ENCODE measurements at places on chromosomes 16 and 17. TPM values are rescaled to one million over a fixed set of nuclear protein-coding genes. Genes with fewer than 3 reads are reported as not detected.

DNA sequence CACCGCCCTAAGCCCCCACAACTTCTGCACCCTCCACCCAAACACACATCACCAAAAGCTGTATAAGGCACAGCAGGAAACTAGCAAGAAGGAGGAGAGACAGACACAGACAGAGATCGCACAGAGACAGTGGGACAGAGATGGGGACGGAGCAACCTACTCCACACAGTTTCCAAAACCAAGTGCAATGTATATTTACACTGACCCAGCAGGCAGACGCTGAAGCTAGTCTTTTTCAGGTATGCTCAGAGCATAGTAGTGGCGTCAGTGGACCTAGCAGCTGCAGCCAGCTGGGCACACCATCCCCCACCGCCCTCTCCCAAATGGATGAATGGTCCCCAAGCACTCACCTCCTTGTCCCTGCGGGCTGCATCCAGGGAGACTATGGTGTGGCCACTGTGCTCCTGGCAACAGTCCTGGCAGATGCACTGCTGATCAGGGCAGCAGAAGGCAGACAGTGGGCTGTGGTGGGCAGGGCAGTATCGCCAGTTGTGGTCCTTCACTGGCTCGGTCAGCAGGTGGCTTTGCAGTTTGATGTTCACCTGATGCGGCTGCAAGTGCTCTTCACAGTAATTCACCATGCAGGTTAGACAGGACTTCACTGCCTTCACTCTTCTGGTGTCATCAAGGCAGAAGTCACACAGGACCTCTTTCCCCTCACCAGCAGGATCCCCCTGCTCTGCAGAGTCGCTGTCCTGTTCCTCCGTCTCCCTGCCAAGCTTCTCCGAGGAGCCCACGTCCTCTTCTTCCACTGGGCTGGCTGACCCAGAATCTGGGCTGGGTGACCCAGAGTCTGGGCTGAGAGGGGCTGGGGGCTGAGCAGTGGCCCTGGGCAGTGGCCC, 31.5 kb upstream of the FBXW10B start:
- DNase-seq: peak; percentile 85

GRCh38 chr16:50830698-50831097, 88.8 kb downstream of the CYLD start:
- DNase-seq: peak; percentile 46

DNA sequence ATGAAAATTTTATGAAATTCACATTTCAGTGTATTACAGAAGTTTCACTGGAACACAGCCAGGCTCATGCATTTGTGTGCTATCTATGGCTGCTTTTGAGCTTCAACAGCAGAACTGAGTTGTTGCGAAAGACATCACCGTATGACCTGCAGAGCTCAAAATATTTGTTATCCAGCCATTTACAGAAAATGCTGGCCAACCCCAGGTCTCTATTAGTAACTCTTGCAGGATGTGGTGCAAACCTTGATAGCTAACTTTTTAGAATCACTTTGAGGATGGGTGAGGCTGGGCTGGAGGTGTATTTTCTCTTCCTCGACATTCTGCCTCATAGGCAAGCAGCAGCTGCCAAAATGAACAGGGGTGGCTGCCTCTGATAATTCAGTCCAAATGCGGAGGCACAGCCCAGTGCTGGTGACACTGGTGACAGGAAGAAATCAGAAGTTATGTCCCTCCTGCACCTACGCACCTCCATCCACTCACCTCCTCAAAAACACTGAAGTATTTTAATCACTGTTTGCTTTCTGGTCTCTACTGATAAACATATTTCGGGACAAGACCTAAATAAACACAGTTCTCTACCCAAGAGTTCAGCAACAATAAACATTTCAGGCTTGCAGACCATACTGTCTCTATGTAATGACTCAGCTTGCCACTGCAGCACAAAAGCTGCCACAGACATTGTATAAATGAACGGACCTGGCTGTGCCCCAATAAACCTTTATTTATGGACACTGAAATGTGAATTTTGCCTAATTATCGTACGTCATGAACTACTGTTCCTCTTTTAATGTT, 28.5 kb downstream of the ARHGAP17 start:
- DNase-seq: no peak

GRCh38 chr17:12431188-12431587, 234.5 kb upstream of the MYOCD start:
- no peak for DNase-seq

DNA sequence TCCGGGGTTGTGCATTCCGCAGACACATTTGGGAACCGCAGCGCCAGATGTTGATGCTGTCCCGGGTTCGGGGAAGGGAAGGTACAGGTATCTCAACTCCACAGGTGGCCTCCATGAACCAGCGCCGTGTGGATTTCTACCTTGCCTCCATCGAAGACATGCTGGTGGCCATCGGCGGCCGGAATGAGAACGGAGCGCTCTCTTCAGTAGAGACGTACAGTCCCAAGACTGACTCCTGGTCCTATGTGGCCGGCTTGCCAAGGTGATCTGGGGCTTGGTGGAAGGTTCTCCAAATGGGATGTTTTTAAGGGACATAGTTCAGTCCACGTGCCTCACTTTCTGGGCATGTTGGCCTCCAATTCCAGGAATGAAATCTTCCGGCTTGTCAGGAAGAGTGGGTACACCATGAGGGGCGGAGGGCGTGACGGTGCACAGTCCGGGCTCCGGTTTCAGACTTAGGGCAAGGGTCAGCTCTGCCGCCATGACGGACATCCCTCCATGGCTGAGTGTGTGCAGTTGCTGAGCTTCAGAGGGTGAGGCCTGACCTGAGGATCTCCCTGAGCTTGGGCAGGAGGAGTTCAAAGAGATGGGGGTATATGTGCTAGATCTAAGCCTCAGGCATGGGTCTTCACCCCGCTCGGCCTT, 11.5 kb downstream of the KLHL36 start:
- no peak for DNase-seq

DNA sequence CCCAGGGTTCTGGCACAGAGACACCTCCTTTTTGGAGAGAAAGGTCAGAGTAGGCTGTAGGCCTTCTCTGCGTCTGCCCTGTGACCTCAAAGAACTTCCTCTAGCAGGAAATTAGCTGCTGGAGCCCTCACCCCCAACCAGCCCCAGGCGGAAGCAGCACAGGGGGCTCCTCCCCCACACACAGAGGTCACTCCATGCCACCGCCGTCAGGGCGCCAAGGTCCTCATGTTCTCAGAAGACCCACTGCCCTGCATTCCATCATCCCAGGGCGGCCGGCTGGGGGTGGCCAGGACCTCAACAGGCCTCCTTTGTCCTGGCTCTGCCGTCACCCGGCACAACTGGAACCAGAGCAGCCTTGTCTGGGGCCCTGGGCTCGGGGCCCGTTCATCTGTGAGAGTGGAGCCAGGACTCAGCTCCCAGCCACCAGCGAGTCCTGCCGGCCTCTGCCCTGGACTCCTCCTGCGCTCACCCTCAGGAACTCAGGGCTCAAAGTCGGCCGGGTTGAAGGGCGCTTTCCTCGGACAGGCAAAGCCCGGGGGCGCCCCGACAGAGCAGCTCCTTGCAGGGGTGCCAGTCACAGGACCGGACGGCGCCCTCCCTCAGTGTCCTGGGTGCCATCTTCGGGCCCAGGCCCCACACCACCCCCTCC, 1.2 kb downstream of the TMC6 start:
- peak; percentile 91 for DNase-seq

GRCh38 chr16:70437582-70438557, 1.0 kb downstream of the ST3GAL2 start:
- DNase-seq: no peak

Gene CARD14
- total RNA-seq: 57.8 TPM

DNA sequence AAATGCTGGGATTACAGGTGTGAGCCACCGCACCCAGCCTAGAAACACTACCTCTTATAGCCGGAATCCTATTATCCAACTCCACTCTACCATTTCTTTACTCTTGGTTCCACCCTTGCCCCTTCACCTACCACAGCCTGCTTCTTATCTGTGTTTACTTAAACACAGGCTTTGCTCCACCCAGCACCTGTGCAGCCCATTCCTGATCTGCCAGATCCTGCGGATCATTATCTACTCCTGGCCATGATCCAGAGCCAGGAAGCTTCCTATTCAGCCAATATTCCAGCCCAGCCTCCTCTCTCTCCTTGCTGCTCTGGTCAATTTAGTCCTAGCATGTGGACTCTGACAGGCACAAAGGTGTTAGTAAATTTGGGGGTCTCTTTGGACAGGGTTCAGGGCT, 98.8 kb upstream of the MED13 start:
- peak; percentile 18 for DNase-seq

Gene CASKIN1
- total RNA-seq: 1.4 TPM

GRCh38 chr17:1485423-1486376, 6.8 kb downstream of the MYO1C start:
- DNase-seq: peak; percentile 95

GRCh38 chr16:60481591-60481990, 1554.6 kb downstream of the CDH8 start:
- no peak for DNase-seq

Measured in lower leg skin (tissue), 4 donors.